ENCODE measurements at places on chromosomes 12 and 14. TPM values are rescaled to one million over a fixed set of nuclear protein-coding genes. Genes with fewer than 3 reads are reported as not detected.

Gene CYP27B1
- total RNA-seq: 0.59 TPM

Gene CORO1C
- 52.2 TPM for total RNA-seq

Gene PA2G4
- 282 TPM for total RNA-seq

Gene LRP6
- 44.6 TPM for total RNA-seq

Gene TMEM63C
- total RNA-seq: 2.1 TPM

Gene FGF6
- not detected for total RNA-seq

Gene IL22
- not detected for total RNA-seq

Gene P2RX2
- total RNA-seq: 0.15 TPM

Gene KCNH3
- total RNA-seq: 0.97 TPM

Gene CDCA3
- total RNA-seq: 115 TPM

Gene MIP
- not detected for total RNA-seq

Gene RNASE3
- total RNA-seq: not detected

Gene LARP4
- 24.7 TPM for total RNA-seq

Gene TAS2R43
- 0.33 TPM for total RNA-seq

Gene RIPK3
- total RNA-seq: not detected

Gene SAMD4A
- 7.6 TPM for total RNA-seq

Gene INHBC
- not detected for total RNA-seq

Gene TMEM30B
- total RNA-seq: 1.1 TPM

Gene CACNA2D4
- total RNA-seq: 0.22 TPM

Gene TRPV4
- 4.0 TPM for total RNA-seq

Gene PMCH
- total RNA-seq: not detected

Gene MGP
- total RNA-seq: not detected

Gene CLEC1A
- total RNA-seq: not detected

Gene JDP2
- 37.9 TPM for total RNA-seq

All from H7 (cell line).